ENCODE measurements at places on chromosomes 12 and 14.

GRCh38 chr14:45906257-45906656, 653.3 kb upstream of the MIS18BP1 start:
- no peak for DNase-seq

DNA sequence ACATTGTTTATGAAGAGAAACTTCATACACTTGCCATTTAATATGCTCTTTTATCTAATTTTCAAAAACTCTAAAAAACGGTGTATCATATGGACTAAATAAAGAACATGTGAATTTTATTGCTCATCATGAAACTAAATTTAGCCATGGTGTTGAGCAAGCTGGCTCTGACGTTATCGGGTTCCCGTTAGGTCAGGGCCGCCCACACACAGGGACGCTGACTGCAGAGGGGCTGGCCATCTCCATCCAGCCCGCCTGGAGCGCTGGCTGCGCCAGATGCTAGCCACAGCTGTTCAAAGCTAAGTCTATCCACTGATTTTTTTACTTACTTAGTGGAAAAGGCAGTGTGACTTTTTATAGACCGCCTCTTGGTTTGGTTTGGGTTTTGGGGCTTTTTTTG, 36.5 kb upstream of the DYNC1H1 start:
- DNase-seq: no peak

DNA sequence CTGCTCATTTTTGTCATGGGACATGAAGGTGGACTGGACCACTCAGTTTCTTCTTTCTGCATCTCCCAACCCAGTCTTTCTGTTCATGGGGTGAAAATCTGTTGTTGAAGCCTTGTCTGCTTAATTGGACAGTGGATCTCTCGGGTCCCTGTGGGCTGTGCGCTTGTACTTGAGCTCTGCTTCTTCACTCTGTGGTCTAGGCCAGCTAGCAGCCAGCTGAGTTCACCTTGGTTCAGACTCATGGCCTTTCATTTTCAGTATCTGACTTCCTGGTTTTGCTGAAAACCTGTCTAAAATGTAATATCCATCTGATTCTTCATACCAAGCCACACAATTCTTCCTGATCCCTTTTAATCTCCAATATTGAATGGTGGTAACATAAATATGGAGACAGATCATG, 117.2 kb downstream of the LRRK2 start:
- DNase-seq: no peak

DNA sequence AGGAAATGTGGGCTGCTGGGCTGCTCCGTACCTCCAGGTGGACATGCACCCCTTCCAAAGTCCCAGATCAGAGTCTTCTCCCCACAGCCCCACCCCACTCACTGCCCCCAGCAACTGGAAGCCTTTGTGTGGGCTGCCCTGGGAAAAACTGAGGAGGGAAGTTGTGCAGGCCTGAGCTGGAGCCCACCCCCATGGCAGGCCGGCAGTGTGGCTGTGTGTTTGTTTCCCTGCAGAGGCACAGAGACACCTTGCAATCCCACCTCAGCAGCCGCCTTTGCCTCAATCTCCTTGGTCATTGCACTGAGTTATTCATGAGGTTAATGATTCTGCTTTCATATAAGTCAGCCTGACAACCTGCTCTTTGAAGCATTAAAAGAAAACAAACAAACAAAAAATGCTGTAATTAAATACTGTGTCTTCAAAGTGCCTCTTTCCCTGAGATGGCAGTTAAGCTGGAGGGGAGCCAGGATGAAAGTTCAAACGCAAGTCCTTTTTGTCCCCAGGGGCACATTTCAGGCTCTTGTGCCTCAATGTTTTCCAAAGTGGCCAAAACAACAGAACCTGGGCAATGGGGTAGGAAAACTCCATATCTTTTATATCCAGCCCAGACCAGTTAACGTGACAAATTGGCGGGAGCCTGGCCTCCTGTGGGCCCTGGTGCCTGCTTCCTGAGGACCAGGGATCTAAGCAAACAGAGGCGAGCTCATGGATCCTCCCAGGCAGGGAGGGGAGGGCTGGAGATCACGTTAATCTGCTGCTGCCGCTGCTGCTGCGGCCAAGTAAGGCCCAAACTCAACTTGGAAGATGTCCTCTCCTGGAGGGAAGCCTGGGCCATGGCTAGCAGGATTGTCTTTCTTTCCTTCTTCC, 51.9 kb upstream of the TSPAN11 start:
- no peak for DNase-seq

DNA sequence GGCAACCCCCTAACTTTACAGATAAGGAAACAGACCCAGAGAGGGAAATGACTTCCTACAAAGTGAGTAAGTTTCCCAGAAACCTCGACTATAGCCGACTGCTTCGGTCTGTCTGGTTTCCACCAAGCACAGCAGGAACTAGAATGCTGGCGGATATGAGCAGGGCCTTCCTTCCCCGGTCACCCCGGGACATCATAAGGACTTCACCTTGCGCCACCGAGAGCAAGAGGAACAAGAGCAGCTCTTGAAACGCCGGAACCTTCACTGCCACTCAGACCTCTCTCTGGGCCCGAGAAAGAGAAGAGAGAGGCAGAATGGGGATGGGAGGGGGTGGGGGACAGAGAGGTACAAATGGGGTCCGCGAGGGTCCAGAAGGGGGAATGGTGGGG, 29.4 kb upstream of the GPR68 start:
- DNase-seq: no peak

DNA sequence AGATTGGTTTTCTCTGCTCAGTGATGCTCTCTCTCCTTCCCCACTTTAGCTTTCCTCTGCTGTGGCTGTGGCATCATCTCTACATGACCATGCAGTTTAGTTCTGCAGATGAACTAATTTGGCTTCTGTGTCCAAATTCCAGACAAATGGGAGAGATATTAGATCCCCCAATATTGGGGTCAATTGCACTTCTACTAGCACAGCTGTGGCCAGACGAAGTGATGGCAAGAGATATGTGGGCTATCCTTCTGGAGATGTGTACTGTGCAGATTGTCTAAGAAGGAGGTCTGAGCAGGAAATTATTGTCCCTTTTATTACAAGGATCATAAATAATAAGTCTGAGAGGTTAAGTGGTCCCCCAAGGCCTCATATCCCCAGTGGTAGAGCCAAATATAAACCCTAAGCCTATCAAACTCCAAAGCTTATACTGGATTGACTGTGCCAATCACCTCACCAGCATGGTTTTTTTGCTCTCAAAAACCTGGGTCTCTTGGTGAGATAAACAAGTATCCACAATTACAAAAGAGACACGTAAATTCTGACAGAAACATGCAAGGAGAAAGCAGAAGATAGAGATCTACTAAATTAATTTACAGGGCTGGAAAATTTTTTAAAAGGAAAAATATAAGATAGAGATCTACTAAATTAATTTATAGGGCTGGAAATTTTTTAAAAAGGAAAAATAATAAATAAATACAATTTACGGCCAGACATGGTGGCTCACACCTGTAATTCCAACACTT, 29.1 kb upstream of the GCH1 start:
- no peak for DNase-seq

- no peak for DNase-seq
These were observed 77.0 kb upstream of the GRIP1 start for GRCh38 chr12:66755727-66756395.

GRCh38 chr12:131793243-131794022, 34.8 kb upstream of the MMP17 start:
- DNase-seq: no peak

DNA sequence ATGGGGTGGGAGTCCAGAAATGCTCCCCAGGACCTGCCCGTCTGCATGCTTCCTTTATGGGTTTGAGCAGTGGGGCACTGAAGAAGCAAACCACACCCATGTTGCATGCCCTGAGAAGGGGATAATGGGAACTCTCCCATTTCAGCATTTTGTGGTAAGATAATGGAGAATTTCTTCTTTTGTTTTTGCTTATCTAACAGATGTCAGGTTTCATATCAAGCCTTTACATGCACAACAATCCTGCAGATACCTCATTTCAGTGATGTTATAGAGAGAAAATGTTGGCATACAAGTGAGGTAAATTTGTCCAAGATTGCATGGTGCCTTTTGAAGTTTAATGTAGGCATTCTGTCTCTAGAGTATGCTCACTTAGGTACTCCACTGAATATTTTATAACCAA, 177.0 kb downstream of the ALX1 start:
- DNase-seq: no peak

DNA sequence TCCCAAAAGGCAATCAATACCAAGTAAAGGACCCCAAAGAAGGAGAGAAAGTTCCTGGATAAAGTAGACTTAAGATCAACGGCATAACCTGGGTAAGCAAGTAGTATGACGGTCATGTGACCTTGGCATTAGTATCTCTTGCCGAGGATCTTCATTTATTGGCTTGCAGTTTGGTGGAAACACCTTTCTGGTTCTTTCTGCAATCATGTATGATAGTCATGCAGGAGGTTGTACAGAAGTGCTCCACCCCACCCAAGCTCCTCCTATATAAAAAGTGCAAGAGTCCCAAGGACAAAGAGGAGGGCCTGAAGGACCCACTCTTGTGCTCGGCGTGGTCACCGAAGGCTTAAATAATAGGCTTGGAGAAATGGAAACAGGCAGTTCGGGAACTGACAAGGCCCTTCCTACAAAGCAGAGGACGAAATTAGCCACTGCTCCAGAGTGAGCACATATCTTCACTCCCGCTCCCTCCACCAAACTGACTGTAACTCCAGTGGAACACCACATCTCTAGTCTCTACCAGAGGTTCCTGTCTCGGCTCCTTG, 750 bp downstream of the CS start:
- DNase-seq: no peak

- DNase-seq: no peak
These were observed 118.2 kb upstream of the GSC start for GRCh38 chr14:94888121-94888520.

GRCh38 chr12:123104809-123105208, 46.1 kb downstream of the PITPNM2 start:
- DNase-seq: no peak

DNA sequence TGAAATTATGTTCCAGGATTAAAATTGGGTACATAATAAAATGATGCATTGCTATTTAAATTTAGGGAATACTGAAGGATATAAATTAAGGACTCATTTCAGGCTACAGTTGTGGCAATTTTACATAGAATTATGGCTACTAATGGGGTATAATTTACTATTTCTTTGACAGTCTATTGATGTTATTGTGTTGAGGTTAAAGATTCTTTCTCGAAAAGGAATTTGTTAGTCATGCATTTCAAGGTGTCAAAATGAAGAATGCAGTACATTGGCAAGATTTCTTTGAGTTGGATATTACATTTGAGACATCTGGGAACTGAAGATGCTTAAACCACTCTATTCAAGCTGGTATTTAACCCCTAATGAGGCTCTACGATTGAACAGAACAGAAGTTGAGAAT, 28.3 kb downstream of the SLC5A8 start:
- DNase-seq: no peak

DNA sequence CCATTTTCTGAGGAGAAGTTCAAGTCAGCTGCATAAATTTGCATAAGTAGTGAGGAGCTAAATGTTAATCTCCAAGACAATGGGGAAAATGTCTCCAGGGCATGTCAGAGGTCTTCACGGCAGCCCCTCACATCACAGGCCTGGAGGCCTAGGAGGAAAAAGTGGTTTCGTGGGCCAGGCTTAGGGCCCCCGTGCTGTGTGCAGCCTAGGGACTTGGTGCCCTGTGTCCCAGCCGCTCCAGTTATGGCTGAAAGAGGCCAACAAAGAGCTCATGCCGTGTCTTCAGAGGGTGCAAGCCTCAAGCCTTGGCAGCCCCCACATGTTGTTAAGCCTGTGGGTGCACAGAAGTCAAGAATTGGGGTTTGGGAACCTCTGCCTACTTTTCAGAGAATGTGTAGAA, 41.9 kb upstream of the RD3L start:
- no peak for DNase-seq

GRCh38 chr14:86020841-86021240, 490.9 kb downstream of the FLRT2 start:
- no peak for DNase-seq

GRCh38 chr12:88416786-88417185, 163.5 kb downstream of the KITLG start:
- DNase-seq: no peak

DNA sequence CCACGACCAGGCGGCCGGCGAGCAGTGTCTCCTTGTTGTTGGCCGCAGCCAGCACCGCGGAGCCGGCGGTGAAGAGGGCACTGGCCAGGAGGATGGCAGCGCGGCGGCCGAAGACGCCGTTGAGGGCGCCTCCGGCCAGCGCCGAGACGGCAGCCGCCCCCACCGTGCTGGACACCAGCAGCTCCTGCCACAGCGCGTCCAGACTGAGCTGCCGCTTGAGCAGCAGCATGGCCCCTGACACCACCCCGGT, 691 bp downstream of the SLC2A13 start:
- DNase-seq: no peak

DNA sequence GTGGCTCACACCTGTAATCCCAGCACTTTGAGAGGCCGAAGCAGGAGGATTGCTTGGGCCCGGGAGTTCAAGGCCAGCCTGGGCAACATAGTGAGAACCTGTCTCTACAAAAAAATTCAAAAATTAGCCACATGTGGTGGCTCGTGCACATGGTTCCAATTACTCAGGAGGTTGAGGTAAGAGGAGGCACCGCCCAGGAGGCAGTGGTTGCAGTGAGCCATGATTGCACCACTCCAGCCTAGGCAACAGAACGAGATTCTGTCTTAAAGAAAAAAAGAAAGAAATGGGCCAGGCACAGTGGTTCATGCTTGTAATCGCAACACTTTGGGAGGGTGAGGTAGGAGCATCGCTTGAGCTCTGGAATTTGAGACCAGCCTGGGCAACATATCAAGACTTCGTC, 33.5 kb downstream of the MAP1LC3B2 start:
- no peak for DNase-seq

DNA sequence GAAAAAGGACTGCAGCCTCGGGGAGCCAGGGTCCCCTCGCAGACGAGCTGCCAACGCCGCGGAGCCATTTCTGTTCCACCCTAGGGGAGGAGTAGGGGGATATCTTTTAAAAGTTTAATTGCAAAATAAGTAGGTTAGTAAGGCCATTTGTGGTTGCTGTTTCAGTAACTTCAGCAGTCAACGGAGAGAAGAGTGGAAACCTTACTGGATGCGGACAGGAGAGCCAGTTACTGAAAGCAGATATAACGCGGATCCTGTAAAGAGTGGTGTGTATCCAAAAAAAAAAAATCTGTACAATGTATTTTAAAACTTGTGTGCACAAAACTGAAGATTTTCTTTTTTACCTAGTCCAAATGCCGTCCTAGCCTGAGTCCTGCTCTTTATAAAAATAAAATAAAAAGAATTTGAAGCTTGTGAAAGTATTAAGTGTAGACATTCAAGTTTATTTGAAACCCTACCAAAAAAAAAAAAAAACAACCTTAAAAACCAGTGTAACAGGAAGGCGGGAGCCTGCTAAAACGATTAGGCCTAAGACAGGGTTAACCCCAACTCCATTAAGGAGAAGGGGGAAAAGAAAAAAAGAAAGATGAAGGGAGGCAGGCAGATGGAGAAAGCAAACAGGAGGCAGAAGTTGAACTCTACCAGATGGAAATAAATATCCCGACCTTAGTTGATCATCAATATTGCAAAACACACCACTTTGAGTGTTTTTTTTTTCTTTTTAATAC, 1.0 kb upstream of the BTG1 start:
- DNase-seq: no peak

- no peak for DNase-seq
These were observed 172.3 kb upstream of the TMPO start for GRCh38 chr12:98343002-98343567.

DNA sequence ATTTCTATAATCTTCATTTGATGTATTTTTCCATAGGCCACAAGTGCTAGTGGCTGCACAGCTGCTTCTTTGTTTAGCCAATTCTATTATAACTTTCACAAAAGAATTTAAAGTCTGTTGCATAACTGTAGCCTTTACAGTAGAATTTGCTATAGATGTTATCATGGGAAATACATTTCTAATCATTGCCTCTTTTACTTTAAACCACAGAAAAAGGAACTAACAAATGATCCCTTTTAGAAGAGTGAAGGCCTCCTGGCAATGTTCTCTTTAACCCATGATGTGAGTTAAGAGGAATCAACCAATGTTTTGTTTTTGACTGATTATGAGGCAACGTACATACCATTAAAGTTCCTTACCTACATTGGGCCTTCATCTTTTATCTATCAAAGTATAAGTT, 68.8 kb downstream of the RPL10L start:
- DNase-seq: no peak

All from CD4-positive, alpha-beta T cell (primary cell).